ENCODE measurements at places on chromosomes 1 and 21.

GRCh38 chr1:110443451-110443850, 7.5 kb upstream of the PROK1 start:
- no peak for DNase-seq

DNA sequence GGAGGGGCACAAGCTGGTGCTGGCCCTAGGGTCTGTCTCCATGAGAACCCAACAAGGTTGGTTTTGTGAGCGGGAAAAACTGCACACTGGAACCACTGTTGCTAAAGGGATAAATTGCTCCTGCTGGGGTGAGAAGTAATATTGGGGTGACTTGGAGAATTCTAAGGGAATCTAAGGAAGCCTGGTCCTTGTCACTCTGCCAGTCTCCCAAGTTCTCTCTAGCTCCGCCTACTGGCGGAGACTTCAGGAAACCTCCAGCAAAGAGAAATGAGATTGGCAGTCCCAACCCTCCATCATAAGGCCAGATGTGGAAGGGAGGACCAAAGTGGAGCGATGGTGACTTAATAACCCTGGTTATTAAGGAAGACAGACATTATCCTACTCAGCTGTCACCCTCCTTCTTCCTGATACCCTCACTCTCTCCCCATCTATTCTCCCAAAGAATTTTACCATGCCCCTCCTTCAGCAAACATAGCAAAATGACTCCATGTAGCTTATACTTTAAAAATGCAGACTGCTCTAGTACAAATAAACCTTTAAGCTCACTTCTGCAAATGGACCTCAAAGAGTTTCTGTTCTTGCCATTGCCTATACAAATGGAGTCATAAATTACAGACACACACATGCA, 2.7 kb downstream of the LCE1F start:
- DNase-seq: no peak

GRCh38 chr1:167635156-167635648, 5.2 kb downstream of the RCSD1 start:
- no peak for DNase-seq

DNA sequence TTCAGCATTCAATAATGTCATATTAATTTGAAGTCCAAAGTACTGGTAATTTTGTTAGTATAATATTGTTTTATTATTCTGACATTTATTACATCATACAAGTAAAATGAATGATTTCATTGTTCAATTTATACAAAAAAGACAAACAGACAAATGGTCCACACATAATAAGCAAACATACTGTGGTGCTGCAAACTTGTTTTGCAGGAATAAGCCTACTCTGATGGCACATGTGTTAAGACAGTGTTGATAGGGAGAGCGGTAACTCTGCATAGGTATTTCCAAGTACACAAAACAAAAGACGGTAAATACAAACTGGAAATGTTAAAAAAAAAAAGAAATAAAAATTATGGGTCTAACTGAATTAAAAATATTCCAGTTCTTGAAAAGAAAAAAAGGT, 59.7 kb upstream of the DPYD start:
- no peak for DNase-seq

- DNase-seq: peak; percentile 88
Measured at GRCh38 chr1:42456010-42456753, at the start of the genes PPCS and ZMYND12. PPCS (plus strand) TSS chr1:42456543; CDS start chr1:42456566, 23 bp downstream. ZMYND12 (minus strand) TSS chr1:42456022; CDS start chr1:42455997, 25 bp downstream.

- DNase-seq: no peak
Measured at GRCh38 chr1:147105909-147106308, 66.4 kb downstream of the PRKAB2 start.

GRCh38 chr1:114564141-114564540, 17.3 kb downstream of the BCAS2 start:
- DNase-seq: no peak

GRCh38 chr1:206505702-206506355, 1.5 kb upstream of the RASSF5 start:
- no peak for DNase-seq

DNA sequence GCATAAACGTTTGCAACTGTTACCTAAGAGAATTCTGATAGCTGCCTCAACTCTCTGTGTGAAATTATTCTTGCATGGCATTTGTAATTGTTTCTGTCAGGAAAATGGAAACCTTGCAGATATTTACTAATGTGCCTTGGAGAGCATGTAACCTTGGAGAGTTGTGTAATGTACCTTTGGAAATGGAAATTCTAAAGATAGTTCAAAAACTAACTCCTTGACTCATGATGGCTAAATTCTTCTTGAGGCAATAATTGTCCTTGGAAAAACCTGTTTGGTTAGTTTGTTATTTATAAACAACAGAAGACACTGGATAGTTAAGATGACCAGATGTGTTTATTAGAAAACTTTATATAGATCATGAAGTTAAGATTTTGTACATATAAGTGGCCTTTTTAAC, 1033.8 kb downstream of the PLA2G4A start:
- no peak for DNase-seq

GRCh38 chr1:7743346-7743745, 27.8 kb upstream of the VAMP3 start:
- DNase-seq: no peak

DNA sequence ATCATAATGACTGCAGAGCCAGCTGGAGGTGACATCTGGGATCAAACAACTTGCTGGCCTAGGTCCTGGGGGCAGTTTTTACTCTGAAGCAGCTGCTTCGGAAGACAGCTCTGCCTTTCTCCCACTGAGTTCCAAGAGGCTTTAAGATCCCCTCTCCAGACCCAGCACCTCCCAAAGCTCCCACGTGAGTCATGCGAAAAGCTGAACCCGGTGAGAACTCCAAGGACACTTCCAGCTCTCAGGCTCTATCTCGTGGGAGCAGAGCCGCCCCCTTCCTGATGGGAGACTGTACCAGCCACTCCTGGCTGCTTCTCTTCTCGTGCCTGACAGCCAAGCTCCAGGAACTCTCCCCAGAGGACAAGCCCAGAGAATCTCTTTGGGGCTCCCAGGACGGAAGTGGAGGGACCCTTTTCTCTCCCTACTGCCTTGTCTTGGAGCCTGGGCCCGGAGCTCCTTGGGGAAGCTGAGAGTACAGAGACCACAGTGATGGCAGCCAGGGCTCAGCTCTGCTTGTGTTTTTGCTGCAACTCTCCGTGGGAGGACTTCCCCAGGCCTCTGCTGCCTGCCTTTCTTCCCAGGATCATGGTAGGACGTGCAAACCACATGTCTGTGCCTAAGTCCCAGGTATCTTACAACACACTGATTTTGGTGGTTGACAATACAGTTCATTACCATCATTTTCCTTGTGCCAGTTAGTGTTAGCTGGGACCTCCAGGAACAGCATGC, 40.6 kb downstream of the STUM start:
- DNase-seq: no peak
